Stimulated activated CD8-positive, alpha-beta memory T cell treated with anti-CD3 and anti-CD28 coated beads, Interleukin-7, amount 100 ng/mL, for 48 hours (primary cell): ENCODE measurements at places on chromosomes 13 and 19.
A peak's percentile ranks its signal among the peaks of the same experiment; 100 is the strongest.

DNA sequence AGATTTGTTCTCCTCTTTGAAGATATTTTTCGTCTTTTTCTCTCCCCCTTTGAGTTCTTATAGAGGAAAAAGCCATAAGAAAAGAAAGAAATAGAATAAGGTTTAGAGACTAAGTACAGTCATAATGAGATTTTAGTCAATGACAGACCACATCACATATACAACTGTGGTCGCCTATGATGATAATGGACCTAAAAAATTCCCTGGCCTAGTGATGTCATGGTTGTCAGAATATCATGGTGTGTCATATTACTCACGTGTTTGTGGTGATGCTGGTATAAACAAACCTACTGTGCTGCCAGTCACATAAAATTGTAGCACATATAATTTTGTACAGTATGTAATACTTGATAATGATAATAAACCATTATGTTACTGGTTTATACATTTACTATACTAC lies 1096.1 kb downstream of the OLFM4 start:
- DNase-seq, result no peak

GRCh38 chr19:56309511-56310185 lies 5.0 kb downstream of the ZSCAN5A start:
- DNase-seq, result no peak

- DNase-seq, result no peak
Observed at GRCh38 chr19:55902080-55902751, 29.9 kb downstream of the NLRP13 start.

GRCh38 chr19:10946958-10947657 lies 13.7 kb upstream of the SMARCA4 start:
- no peak for DNase-seq

- no peak for DNase-seq
Observed at GRCh38 chr13:78978381-78978998, 319.5 kb upstream of the OBI1 start.

- DNase-seq, result no peak
Observed at GRCh38 chr19:58553799-58554493, 959 bp downstream of the CHMP2A start.

DNA sequence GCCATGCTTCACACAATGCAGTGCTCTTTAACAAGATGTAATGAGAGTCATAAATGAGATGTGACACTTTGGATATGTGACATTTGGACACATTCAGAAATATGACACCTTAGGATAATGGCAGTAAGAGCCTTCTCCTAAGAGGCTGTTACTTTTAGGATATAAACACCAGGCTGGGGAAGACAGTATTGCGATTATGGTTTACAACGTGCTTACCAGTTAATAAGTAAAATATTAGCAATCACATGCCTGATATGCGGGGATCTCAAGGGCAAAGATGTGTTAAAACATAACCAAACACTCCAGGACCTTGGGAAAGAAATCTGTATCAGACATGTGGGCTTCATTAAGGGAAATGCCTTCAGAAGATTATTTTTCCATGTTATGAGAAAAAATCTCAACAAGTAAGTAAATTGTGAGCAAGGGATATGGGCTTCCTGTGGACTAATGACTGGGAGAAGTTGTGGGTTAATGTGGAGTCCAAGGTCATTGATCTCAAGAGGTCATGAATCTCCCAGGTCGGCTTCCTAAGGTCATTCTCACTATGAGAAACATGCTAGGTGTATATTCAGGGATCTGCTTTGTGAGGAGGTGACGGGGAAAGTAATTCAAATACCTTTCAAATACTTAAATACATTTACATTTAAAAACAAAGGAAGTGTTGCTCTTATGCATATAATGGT lies 105.3 kb downstream of the STARD13 start:
- no peak for DNase-seq

DNA sequence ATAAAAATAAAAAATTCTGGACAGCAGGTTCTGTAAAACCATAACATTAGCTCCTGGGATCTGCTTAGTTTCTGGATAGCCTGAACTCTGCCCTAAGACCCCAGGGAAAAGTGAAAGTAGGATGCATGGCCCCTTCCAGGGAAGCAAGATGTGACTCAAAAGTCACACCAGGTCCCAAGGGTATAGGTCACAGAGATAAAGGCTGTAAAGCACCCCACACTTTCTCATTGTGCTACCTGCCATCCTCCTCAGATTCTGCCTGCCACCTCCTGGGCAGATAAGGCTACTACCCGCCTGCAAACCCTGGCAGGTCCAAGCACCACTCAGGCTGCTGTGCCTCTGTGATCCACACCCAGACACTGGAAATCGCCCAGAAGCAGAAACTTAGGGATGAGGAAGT lies 20.6 kb downstream of the FFAR2 start:
- peak; percentile 61 for DNase-seq

DNA sequence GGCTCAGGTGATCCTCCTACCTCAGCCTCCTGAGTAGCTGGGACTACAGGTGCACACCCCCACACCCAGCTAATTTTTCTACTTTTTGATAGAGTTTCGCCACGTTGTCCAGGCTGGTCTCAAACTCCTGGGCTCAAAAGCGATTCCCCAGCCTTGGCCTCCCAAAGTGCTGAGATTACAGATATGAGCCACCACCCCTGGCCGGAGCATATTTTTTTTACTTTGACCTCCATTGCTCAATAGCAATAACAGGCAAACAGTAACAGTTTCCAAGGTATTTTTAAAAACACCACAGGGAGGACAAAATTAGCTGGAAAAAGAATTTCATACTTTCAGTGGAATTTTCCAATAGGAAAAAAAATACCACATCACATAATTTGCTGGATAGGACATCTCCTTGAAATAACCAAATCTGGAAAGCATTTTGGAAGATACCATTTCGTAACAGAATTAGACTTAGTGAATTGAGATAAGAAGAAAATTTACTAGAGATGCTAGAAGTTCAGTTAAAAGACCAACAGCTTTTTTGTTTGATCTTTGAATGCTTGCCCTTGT lies 5.2 kb downstream of the DUXA start:
- no peak for DNase-seq

GRCh38 chr13:76929320-76929719 lies 19.0 kb upstream of the ACOD1 start:
- DNase-seq, result no peak

DNA sequence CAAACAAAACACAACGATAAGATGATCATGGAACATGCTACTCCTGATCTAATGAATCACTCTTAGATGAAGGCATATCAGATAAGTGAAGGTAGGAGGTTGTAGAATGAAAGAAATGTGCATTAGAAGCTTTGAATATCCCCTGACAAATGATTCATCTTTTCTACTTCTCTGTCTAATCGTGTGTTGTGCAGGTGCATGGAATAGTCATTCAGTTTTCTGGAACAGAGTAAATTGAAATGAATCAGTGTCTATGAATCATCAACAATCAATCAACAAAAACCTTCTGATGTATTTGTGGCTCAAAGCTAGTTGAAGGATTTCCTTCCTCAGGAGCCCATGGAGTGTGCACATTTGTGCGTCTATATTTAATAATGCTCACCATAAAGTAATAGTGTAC lies 1290.4 kb upstream of the PCDH20 start:
- no peak for DNase-seq

GRCh38 chr19:46296722-46297461 lies at the start of gene HIF3A:
Gene HIF3A, plus strand, starts transcription at chr19:46297042. Its CDS starts 35 bp downstream, at chr19:46297077.
- DNase-seq, result no peak

DNA sequence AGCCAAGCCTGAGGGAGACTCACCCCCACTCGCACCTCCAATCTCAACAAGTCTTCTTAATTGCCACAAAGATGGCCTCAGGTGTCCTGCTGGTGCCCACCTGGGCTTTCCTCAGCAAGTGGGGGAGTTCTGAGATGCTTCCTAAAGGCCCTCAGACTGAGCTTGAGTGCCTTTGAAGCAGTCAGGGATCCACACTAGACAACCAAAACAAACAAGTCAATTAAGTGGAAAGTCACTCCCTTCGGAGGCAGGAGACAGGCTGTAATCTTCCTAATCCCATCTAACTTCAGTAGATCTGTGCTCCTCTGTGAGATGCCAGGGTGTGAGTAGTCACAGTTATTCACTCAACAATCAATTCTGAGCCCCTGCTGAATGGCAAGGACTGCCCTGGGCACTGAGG lies 68.3 kb upstream of the SERP2 start:
- DNase-seq, result no peak

DNA sequence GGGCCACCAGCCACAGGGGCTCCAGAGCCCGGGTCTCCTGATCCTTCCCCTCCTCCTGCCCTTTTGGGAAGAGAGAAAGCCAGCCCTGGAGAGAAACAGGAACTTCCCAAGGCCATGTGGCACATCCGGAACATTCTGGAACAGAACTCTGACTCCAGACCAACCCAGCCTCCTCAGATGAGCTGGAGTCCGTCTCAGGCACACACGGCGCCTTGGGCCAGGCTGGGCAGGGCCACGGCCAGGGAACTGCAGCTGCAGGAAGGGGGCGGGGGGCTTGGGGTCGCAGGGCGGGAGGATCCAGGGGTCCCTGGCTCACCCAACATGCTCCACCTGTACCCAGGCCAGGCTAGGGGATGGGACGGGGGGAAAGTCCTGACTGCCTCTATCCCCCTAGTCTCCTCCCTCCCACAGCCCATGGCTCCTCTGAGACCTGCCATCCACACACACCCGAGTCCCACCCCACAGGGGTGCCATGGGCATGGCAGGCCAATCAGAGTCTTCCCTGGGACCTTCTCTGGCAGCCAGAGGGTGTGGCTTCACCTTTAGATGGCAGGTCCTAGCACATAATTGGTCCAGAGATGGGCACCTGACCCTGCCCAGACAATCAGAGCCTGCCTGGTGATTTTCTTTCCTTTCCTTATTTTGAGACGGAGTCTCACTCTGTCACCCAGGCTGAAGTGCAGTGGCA lies 22.9 kb downstream of the SBNO2 start:
- no peak for DNase-seq

GRCh38 chr13:114107686-114108081 lies 24.7 kb downstream of the RASA3 start:
- DNase-seq, result no peak

- no peak for DNase-seq
Observed at GRCh38 chr19:33293255-33294057, 8.9 kb downstream of the CEBPA start.

- DNase-seq, result no peak
Observed at GRCh38 chr19:24101459-24102115, 14.6 kb downstream of the ZNF254 start.

DNA sequence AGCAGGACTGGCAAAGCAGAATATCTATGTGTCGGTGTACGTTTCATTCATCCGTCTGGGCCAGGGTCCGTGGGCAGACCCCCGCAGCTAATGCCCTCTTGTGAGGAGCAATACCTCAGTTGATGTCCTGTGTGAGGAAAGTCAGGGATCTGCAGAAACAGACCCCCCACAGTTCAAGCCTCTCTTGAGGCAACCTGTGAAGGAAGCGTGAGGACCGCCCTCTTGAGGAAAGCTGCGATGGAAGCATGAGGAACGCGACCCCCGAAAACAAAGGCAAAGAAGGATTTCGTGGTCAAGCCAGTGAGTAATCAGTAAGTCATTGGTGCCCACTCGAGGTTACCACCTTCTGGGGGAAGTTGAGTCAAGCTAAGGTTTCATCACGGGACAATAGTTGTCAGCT lies 20.9 kb upstream of the ZNF83 start:
- no peak for DNase-seq

DNA sequence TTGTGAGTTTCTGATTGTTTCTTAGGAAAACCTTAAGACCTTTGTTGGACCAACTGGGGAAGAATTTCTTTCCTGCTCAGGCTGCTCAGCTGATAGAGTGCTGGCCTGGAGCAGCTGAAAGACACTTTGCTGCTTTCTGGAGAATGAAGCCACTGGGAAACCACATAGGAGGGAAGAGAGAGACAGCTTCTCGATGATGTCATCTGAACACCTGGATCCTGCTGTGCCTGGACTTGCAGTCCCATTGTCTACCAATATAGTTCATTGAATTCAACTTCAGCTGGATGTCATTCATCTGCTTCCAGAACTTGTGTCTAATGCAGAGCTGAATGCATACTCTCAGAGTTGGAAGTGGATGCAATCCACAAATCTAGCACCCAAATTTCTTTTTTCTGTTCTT lies 34.3 kb upstream of the TSHZ3 start:
- DNase-seq, result no peak

DNA sequence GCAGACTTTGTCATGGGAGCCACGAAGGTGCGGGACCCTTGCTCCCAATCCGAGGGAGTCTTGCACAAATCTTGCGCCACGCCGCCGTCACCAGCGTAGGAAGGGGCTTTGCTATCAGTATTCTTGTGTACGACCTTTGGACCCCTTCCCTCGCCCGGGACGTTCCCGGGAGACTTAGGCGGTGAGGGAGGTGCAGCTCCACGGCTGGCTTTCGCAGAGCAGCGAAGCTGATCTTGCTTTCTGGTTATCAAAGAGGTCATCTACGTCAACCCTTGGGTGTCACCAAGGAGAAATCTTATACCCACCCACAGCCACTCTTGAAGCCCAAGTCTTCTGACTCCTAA lies 583 bp downstream of the TECR start:
- no peak for DNase-seq

DNA sequence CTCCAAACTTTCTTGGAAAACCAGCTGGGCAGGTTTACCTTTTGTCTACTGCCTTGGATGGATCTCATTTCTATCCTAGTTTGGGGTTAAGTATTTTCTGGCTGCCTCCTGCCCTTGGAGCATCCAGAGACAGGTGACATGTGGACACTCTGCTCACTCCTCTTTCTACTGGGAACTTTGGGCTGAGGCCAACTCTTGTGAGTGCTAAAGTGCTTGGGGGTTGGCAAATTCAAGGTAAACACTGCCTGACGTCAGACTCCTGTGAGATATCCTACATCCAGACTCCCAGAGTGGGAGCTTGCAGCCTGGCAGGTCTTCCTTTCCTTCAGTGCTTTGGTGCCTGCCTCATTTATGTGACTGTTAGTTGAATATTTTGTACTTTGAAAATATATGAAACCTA lies 388.1 kb downstream of the KCNRG start:
- DNase-seq, result no peak

DNA sequence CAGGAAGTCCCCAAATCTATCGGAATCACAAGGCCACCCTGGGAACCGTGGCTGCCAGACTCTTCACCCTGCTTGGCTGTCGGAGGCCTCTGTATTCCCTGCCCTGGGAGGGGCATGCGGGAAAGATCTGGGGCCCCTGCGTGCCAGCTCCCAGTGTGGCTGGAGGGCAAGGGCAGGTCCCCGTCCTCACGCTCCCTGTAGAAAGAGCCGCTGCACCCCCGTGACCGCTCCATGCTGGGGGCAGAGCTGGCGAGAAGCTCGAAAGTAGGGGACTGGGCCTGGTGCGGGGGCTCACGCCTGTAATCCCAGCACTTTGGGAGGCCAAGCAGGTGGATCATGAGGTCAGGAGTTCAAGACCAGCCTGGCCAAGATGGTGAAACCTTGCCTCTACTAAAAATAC lies 208.4 kb upstream of the SOX1 start:
- no peak for DNase-seq

GRCh38 chr13:80821466-80821865 lies 480.5 kb upstream of the SPRY2 start:
- DNase-seq, result no peak

GRCh38 chr19:9342610-9343304 lies 18.8 kb downstream of the ZNF559 start:
- DNase-seq, result no peak

- no peak for DNase-seq
Observed at GRCh38 chr13:72462726-72463125, 264.7 kb downstream of the MZT1 start.
